ENCODE measurements at places on chromosomes 4 and X.

DNA sequence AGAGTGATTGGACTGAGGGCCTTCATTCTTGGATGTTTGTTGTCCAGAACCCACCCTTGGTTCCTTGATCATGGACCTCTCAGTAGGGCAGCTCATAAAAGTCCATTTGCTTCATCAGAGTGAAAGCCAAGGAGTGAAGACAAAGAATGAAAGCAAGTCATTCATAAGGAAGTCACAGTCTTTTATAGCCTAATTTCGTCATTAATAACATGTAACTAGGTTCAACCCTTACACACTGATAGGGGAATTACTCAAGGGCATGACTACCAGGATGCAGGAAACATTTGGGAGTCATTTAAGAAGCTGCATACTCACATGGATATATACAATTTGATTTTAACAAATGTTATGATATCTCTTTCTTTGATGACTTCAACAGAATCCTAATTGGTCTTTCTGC lies 95.2 kb downstream of the RPA4 start:
- no peak for DNase-seq

DNA sequence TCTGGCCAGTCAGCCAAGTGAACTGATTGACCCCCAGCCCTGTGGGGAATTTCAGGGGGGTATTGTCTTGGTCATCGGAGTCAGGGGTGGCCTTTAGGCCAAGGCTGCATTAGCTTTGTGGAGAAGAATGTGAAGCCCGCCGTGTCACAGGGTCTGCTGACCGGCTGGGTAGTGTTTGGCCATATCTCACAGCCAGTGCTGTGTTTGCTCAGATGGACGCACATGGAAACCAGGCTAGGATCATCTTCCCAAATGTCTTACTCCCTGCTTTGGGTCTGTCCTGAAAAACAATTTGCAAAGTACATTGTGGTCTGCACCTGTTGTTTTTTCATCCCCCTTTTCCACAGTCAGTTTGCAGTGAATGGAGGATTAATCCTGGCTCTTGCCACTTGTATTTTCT lies 13.0 kb downstream of the TMEM164 start:
- DNase-seq = no peak

DNA sequence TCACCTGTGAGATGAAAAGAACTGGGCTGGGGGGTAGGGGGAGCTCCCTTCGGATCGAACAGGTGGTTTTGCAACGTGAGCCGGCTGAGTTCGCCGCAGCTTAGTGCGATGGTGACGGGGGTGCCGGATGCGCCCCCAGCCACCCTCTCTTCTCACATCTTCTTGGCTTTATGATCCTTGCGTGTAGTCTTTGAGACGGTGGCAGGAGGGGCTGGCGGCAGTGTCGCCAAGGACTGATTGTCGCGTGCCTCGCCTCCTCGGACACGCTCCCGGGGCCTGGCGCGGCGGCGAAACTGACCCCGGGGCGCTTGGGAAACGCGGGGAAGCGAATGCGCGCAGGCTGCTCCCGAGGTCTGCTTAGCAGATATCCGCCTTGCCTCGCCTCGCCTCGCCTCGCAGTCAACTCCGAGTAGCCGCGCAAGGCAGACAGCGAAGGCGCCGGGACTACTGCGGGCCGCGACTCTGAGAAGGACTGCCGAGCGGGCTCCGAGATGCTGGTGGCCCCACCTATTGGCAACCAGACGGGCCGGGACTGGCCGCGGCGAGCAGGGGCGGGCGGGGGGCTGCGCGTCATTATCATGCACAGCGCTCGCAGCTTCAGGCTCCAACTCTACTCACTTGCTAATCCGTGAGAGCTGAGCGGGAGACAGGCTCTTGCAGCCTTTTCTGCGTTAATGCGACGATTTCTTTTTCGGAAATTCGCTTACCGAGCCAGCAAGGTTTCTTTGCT lies 1.5 kb downstream of the GRID2 start:
- DNase-seq = no peak

DNA sequence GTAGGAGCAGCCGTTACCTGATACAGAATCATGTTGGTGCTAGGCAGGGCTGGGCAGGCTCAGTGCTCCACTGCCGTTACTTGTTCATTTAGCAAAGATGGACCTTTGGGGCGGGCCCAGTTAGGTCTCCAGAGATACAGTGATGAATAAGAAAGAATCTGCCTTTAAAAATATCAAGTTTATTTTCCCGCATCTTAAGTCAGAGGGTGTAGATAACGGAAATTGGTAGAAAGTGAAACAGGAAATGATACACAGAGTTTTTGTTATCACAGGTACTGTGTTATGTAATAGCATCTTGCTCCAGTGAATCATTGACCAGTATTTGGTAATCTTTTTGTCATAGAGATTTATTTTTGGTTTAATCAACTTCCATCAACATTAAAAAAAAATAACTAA lies 5.5 kb downstream of the TMEM131L start:
- no peak for DNase-seq

DNA sequence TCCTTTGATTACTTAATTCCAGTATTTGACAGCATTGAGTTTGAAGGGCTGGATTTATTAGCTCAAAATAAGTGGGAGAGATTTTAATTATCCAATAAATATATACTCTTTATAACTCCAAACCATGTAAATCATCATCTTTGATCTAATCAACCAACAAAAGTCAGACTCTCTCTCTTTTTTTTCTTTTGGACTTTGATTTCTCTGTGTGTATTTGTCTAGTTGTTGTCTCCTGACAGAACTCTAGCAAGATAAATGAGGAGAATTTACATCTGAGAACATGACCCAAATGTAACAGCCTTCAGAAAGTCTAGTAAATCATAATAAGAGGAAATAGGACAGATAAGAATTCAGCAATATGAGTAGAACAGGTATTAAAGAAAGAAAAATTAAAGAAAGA lies 567.1 kb downstream of the PPARGC1A start:
- no peak for DNase-seq

DNA sequence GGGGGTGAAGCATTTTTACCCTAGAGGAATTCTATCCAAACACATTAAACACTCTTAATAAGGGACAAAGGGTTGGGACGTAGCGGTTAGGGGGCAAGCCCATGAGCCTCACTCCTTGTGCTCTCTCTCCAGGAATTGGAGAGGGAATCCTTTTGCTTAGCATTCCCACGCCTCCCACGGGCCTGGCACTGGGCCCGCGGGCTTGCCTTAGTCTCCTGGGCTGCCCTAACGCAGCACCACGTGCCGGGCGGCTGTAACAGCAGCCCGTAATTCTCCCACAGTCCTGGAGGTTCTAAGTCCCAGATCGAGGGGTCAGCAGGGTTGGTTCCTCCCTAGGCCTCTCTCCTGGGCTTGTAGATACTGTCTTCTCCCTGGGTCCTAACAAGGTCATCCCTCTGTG lies 67.5 kb downstream of the TBL1X start:
- DNase-seq = no peak

- no peak for DNase-seq
Observed at GRCh38 chr4:154450966-154451365, 40.6 kb downstream of the DCHS2 start.

DNA sequence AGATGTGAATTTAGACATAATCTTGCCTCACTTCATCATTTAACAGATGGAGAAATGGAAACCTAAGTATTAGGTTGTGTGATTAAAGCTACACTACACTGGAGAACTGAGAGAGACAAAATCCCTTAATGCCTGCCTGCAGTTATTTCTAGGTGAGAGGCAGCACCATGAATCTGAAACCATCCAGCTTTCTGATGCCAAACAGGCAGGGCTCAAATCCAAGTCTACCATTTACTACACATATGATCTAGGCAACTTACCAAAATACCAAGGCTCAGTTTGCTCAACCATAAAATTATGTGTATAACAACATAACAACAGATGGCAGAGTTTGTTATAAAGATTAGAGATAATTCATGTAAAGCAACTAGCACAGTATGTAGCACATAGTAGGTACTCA lies 38.7 kb downstream of the GABRA4 start:
- no peak for DNase-seq

GRCh38 chr4:41111791-41112190 lies 102.6 kb downstream of the APBB2 start:
- DNase-seq = no peak

GRCh38 chrX:30153175-30153880 lies 62.0 kb upstream of the MAGEB2 start:
- no peak for DNase-seq

- no peak for DNase-seq
Observed at GRCh38 chr4:83219344-83220331, 65.0 kb downstream of the COQ2 start.

DNA sequence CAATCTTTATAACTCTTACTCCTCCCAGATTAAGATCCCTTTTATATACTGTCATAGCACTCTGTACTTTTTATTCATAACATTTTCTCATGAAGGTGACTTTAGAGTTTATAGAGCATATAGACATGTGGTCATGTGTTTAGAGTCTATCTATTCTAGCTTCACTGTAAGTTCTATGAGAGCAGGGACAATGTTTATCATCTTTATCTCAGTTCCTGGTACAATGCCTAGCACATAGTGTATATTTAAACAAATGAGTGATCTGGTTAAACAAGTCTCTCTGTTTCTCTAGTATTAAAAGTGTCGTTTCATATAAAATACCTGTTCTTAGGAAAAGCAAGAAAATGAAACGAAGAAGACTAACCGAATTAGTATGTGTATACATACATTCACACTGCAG lies 3.2 kb downstream of the CXCL6 start:
- DNase-seq = no peak

DNA sequence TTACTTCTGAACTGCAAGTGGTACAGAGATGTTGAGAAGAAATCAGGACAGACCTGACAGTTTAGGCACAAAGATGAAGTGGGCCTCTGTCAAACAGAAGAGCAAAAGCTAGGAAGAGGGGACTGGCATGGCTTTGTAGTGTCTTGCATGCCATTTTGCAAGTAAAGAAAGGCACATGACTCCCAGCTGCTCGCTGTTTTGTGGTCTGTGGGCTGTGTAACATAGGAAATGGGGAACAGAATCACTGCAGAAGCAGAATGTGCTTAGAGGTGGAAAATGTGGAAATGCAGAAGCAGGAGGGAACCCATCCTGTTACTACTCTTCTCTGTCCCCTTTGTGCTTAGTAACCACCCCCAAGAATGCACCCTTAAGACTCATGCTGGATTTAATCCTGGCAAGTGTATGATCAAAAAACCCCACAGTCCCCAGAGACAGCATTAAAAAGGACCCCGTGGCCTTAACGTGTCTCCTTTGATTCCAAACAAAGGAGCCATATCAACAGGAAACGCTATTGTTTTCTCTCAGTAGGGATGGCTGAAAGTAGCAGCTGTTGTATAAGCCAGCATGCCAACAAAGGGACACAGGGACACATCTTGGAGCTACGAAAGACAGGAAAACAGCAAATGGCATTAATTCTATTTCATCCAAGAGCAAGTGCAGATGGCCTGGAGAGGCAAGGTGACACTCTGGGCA lies 177.6 kb upstream of the GLRA2 start:
- DNase-seq = no peak

GRCh38 chr4:38334791-38335190 lies 329.2 kb upstream of the KLF3 start:
- DNase-seq = no peak

DNA sequence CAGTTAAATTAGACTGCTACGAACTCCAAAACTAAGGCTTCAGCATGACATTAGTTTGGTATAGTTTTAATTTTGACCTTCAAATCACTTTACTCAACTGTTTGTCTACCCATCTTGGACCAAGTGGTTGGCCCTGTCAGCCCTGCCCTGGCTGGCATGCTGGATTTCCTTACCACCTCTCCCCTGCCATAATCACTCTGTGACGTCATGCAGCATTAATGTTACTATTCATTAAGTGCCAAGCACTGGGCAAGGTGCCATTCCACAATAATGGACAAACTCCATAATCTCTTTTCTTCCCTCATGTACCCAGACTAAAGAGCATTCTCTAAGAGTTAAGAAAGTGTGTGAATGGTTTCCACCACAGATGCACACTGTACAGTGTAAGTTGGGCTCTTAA lies 277.0 kb upstream of the INTU start:
- no peak for DNase-seq

- DNase-seq = peak; percentile 26
Observed at GRCh38 chrX:13219991-13220764, 99.7 kb downstream of the ATXN3L start.

GRCh38 chr4:180084561-180084960 lies 2158.6 kb upstream of the TENM3 start:
- DNase-seq = no peak

- peak; percentile 29 for DNase-seq
Observed at GRCh38 chr4:122914292-122914904, 8.0 kb downstream of the NUDT6 start.

DNA sequence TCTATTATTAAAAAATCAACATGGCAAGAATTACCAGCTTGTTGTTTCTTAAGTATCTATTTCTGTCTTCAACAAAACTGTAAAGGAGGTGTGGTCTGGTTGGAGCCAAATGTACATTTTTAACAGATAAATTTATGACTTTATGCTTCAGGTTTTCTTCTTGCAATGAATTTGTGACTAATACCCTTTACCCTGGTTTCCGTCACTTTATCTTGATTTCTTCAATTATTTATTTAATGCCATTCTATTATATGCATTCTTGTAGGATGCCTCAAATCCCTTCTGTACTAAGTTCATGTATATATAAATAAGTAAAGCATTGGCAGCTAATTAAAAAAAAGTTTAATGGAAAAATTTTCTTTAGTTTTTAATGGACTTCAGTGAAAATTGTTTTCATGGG lies 41.5 kb upstream of the ANXA3 start:
- DNase-seq = no peak

- no peak for DNase-seq
Observed at GRCh38 chr4:173242466-173243250, 74.0 kb downstream of the GALNT7 start.

DNA sequence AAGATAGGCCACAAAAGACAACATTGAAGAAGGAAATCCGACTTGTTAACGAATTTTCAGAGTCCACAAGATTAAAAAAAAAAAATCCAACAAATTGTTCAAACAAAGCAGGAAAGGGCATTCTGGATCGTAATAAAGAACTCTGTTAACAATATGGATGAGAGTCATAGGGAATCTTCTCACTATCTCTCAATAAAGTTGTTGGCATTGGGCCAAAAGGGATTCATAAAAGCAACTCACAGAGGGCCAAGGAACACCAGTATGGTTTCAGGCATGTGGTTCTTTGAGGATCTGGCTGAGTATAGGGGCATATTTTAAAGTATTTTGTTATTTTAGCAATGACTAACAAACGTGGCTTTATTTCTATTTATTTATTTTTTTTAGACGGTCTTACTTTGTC lies 49.5 kb downstream of the SHISA3 start:
- DNase-seq = no peak

- no peak for DNase-seq
Observed at GRCh38 chr4:41969671-41970070, 11.9 kb upstream of the DCAF4L1 start.

Data from AG04450 (cell line).